ENCODE measurements at places on chromosomes 13 and 19. TPM values are rescaled to one million over a fixed set of nuclear protein-coding genes. Genes with fewer than 3 reads are reported as not detected.

The SIGLEC8 gene
- 8.6 TPM for total RNA-seq

The PPP1R12C gene
- 68.3 TPM for total RNA-seq

The CLEC17A gene
- total RNA-seq, result not detected

DNA sequence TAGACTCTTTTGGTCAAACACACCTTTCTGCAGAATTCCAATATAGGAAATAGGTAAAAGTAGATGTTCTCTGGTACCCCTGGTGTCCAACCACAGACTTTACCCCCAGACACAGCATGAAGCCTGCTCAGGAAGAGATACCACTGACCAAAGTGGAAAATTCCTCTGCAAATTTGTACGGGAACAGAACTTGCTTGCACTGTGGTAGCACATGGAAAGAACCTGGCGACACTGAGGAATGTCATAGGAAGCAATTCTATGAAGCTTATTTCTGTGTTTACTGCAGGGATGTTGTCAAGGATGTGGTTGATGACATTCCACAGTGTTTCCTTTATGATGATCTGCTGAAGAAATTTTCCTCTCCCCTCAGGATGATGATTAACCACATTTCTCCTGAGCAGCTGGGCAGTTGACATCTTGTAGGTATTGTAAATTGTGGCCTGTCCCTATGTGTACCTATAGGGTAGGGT lies 48.9 kb upstream of the TNFSF11 start:
- no peak for DNase-seq

- no peak for DNase-seq
Measured at GRCh38 chr19:40279761-40280607, 5.2 kb downstream of the AKT2 start.

DNA sequence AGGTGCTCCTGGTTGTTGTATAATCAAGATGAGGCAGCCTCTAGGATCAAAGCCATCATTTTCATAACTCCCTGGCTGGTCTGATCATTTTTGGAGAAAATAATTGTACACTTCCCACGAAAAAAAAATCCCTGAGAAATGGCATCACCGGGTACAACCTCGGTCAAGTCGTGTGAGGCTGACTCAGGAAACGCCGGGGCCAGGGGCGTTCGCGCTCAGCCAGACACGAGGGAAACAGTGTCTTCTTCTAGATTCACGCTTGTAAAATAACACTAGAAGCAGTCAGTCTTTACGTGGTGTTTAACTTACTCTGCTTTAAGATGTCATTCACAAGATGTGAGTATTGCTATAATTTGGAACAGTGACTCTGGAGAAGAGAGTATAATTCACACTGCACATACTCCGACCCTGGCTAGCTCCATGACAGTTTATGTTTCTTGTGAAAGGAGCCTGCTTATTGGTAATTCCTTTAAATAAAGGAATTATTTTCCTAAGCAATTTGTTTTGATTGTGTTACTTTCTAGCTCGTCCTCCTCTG lies 109.0 kb upstream of the SOX1 start:
- no peak for DNase-seq

- DNase-seq, result no peak
Measured at GRCh38 chr13:20525144-20525600, 485 bp downstream of the CRYL1 start.

DNA sequence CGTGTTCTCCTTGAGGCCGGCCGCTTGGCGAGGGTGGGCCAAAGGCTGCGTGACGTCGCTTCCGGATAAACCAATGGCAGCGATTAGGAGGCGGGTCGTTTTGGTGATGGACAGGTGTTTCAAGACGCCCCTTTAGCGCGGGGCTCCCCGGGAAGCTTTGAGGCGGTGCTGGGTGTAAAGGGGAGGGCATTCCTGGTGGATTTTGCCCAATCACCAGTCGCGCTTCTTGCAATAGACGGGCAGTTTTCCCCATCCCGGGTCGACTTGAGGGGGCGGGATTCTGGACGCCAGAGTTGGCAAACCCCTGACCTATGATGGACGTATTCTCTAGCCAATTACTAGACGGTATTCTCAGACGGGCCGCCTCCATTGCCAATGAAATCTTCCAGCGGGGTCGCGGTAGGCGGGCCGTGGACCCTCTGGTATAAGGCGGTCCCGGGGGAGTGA lies 264 bp upstream of the PRMT1 start:
- peak; percentile 100 for DNase-seq

DNA sequence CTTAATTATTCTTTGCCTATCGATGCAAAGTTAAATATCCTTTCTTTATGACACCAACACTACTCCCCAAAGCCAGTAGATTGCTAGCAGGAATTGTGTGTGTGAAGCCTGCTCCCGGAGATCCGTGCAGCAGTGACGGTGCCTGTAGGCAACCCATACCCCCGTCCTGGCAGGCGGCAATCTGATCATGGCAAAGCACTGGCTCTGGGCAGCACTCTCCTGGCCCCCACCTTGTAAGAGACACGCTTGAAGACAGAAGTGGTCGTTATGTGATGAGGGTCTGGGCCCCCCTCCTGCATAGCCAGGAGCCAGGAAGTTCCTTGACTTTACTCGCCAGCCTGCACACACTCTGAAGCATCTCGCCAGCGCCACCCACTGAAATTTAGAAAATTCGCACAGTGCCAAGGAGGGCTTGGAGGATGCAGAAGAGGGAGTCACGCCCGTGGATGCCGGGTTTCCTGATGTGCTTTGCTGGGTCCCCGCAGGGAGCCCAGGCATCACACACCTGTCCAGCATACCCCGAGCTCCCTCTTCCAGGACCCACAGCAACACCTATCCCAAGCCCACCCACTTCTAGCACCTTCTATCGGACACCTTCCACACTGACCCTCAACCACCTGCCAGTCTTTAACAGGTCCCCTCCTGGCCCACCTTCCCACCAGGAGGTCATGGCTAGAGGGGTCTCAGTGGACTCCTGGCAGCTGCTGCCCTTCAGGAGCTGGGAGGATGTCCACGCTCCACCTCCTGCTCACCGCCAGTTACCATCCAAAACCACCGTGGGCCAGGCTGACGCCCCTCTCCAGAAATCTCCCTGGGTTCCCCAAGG lies 54.5 kb downstream of the CEBPG start:
- DNase-seq, result no peak

All from breast epithelium (tissue), 4 donors.